CD8-positive, alpha-beta memory T cell (primary cell): ENCODE measurements at places on chromosomes 1 and 21. TPM values are rescaled to one million over a fixed set of nuclear protein-coding genes. Genes with fewer than 3 reads are reported as not detected.

- DNase-seq: peak; percentile 84
Measured at GRCh38 chr1:48776393-48777218, at the start of gene BEND5. Gene BEND5, minus strand, starts transcription at chr1:48776891. Its CDS starts 60 bp downstream, at chr1:48776831.

DNA sequence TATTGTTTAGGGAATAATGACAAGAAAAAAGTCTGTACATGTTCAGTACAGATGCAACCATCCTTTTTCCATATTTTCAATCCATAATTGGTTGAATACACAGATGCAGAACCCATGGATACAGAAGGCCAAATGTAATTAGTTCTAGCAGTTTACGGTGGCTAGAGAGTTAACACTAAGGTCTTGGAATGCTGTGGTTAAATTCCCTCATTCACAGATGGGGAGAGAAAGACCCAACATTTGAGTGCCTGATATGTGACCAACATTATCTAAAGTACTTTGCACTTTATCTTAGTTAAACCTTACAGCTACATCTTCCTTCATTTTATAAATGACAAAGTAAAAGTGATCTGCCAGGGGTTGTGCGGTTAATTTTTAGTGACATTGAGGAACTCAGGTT, 5.3 kb downstream of the SCMH1 start:
- no peak for DNase-seq

DNA sequence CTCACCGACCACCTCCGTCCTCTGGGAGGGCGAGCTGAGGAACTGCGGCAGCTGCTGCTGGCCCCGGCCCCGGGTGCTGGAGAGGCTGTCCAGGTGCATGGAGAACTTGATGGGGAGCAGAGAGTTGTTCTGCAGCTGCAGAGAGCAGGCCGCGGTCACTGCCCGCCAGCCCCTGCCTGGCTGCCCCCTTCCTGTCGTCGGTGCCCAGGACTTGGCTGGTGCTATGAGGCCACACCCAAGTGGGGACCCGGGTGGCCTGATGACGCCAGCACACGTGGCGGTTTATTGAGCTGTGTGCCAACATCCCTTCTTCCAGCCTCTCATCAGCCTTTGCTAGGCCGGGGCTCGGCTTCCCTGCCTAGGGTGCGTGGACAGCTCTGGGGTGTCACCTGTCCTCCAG, 5.3 kb upstream of the TMEM52 start:
- DNase-seq: no peak

GRCh38 chr21:42212266-42212665, 6.7 kb upstream of the ABCG1 start:
- no peak for DNase-seq

DNA sequence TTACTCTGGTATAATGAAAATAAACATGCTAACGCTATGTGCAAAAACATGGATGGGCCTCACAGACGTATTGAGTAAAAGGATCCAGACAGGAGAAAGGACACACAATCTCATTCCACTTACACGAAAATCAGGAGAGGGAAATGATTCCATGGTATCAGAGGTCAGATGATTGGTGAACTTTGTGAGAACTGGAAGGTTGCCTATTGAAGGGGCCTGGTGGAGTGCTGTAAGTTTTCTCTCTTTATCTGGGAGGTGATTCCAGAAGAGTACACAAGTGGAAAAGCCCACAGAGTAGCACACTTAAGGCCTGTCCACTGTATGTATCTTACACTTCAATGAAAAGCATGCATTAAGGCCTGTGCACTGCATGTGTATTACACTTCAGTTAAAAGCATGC, 9.6 kb downstream of the GSTM2 start:
- no peak for DNase-seq

DNA sequence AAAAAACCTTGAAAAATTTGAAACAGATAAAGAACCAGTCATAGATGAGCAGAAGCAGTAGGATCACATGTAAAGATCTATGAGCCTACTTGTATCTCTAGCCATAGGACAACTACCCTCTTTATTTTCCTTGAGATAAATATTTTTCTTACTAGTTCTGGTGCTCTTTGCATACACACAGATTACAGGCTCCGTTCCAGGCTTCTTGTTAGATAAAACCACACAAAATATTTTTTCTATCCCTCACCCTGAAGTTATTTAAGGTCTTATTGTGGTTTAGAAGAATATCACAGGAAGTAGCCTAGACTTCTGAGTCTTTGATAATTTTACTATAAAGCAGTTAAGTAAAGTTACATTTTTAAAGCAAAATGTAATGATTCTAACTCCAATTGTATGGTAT, 512.2 kb downstream of the NEGR1 start:
- DNase-seq: no peak

GRCh38 chr1:24704411-24705259, 40.6 kb upstream of the CLIC4 start:
- no peak for DNase-seq

DNA sequence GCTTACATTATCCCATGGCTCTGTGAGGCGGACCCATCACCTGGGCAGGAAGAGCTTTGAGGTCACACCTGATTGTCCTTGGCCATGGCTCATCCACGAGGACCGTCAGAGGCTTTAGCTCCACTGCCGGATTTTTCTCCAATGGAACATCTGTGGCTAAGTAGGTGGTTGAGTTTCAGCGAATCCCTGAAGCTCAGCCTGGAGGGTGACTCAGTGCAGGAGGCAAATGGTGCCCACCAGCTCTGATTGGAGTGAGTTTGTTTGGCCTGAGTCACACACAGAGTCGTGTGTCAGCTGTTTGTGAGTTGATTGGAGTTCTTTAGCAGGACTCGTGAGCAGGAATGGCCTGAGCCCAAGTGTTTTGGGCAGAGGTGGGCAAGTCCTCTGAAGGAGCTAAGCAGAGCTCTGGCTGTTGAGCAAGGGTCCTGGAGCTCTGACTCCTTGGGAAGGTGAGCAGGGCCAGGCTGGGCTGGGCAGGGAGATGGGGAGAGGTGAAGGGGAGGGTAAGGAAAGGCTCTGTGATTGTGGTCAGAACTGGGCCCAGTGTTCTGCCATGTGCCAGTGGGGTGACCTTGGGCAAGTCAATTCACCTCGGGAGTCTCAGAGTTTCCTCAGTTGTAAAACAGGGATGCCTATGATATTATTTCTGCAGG, 2.0 kb downstream of the SLC6A17 start:
- no peak for DNase-seq

RGS2 gene
- total RNA-seq: 10.7 TPM

CCNL2 gene
- 119 TPM for total RNA-seq

BCL2L15 gene
- 1.2 TPM for total RNA-seq

MAP3K21 gene
- 2.8 TPM for total RNA-seq
